ENCODE measurements at places on chromosomes 2 and 18.

DNA sequence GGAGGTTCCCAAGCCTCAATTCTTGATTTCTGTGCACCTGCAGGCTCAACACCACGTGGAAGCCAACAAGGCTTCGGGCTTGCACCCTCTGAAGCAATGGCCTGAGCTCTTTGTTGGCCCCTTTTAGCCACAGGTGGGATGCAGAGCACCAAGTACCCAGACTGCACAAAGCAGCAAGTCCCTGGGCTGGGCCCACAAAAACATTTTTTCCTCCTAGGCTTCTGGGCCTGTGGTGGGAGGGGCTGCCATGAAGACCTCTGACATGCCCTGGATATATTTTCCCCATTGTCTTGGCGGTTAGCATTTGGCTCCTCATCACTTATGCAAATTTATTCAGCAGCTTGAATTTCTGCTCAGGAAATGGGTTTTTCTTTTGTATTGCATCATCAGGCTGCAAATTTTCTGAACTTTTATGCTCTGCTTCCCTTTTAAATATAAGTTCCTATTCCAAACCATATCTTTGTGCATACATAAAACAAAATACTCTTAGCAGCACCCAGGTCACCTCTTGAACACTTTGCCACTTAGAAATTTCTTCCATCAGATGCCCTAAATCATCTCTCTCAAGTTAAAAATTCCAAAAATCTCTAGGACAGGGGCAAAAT is 9.0 kb upstream of the MATN3 start:
- no peak for DNase-seq

GRCh38 chr2:181627545-181627944 is 29.4 kb downstream of the CERKL start:
- DNase-seq, result no peak

GRCh38 chr2:237669628-237670392 is 42.4 kb downstream of the LRRFIP1 start:
- no peak for DNase-seq

DNA sequence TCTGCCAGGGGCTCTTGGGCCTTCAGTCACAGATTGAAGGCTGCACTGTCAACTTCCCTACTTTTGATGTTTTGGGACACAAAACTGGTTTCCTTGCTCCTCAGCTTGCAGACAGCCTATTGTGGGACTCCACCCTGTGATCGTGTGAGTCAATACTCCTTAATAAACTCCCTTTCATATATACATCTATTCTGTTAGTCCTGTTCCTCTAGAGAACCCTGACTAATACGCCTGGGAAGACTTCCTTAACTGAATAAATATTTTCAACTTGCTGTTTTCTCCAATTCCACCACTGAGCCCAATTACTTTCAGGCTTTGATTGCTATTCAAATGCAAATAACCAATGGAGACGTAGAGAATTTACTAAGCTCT is 61.4 kb upstream of the CCDC195 start:
- DNase-seq, result no peak

DNA sequence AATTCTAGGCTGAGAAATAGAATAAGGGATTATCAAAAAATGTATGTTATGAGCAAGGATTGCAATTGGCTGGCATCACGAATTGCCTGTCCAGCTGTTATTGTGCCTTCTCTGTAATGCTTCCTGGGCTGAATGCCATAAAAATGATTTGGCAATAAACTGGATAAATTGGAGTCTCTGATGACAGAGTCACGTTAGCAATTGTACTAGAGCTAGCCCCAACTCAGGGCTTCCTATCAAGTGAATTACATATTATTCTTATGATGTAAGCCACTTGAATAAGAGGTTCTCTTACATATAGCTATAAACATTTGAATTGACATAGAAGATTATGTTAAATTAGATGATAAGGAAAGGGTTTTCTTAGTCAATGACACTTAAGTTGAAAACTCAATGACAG is 607.5 kb upstream of the REG3G start:
- no peak for DNase-seq

- no peak for DNase-seq
Measured at GRCh38 chr2:81835321-81836000, 1530.9 kb upstream of the LRRTM1 start.

DNA sequence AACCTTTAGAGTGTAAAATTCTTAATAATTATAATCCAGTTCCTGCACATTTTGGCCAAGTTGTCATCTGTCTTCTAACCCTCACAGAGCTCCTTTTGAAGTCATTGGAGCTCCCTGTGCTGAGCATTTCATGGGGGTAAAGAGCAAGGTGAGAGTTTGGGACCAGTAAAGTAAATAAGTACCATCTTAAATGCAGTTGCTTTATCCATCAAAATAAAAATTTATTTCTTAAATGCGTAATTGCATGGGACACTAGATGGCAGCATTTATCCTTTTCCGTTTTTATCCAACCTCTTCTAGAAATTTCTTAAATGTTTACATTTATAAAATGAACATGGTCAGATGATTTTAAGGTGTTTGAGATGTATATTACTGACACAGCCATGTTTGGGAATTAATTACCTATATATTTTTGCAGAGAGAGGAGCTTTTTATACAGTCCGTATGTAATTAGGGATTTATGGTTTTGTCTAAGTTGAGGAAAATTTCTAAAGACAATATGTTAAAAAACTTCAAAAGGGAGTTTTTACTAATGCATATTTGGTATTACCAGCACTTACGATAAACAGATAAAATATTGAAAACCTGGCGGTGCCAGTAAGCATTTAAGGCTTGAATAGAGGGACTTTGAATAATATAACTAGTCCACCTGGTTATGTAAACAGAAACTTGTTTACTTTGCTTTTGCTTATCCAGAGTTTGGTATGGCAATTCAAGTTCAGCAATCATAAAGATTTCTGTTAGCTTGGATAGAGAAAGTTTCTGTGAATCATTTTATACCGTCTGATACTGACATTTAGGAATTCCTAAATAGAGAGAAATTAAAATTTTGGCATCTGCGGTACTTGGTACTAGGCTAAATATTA is 54.5 kb downstream of the ACSL3 start:
- no peak for DNase-seq

- DNase-seq, result no peak
Measured at GRCh38 chr2:112671801-112672200, 26.1 kb downstream of the SLC20A1 start.

- no peak for DNase-seq
Measured at GRCh38 chr18:62011416-62011815, 118.6 kb upstream of the RNF152 start.

GRCh38 chr2:113164215-113164929 is 9.4 kb upstream of the PSD4 start:
- no peak for DNase-seq

DNA sequence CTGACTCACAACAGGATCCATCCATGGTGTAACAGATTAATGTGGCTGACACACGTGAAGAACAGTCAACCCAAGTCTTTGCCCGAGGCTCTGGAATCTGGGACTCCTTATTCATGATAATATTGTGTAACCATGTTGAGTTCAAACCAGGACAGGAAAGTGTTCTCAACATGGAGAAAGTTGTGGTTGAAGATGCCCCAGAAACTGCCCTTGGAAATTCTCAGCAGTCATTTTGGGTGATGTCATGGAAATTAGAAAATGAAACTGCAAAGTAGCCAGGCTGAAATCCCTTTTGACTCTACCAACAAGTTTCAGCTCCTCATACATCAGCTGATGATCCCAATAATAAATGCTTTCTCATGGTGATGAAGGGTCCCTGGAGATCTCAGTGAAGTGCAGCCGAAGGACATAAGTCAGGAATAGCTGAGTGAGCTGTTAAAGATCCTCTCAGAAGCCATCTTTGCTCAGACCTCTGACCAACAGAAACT is 307.7 kb downstream of the TNS1 start:
- DNase-seq, result no peak

DNA sequence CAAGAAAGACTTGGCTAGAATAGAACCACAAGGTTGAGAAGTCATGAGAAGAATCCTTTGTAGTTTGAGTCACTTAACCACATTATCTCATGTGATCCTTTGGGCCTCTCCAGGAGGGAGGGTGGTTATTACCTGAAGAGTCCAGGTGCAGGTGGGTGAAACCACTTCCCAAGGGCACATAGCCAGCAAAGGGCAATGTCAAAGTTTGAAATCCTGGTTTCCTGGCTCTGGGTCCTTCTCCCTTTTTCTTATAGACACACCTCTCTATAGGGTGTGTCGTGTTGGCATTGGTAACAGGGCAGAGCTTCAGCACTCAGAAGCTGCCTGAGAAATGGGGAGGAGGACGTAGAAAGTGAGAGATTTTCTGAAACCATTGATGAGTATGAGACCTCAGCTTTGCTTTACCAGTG is 137.9 kb downstream of the MGAT5 start:
- DNase-seq, result no peak

GRCh38 chr2:226984750-226985582 is 149.1 kb downstream of the RHBDD1 start:
- no peak for DNase-seq

- no peak for DNase-seq
Measured at GRCh38 chr2:97840198-97840597, 126.8 kb downstream of the ZAP70 start.

GRCh38 chr2:78355967-78356366 is 669.5 kb upstream of the REG3G start:
- DNase-seq, result no peak

DNA sequence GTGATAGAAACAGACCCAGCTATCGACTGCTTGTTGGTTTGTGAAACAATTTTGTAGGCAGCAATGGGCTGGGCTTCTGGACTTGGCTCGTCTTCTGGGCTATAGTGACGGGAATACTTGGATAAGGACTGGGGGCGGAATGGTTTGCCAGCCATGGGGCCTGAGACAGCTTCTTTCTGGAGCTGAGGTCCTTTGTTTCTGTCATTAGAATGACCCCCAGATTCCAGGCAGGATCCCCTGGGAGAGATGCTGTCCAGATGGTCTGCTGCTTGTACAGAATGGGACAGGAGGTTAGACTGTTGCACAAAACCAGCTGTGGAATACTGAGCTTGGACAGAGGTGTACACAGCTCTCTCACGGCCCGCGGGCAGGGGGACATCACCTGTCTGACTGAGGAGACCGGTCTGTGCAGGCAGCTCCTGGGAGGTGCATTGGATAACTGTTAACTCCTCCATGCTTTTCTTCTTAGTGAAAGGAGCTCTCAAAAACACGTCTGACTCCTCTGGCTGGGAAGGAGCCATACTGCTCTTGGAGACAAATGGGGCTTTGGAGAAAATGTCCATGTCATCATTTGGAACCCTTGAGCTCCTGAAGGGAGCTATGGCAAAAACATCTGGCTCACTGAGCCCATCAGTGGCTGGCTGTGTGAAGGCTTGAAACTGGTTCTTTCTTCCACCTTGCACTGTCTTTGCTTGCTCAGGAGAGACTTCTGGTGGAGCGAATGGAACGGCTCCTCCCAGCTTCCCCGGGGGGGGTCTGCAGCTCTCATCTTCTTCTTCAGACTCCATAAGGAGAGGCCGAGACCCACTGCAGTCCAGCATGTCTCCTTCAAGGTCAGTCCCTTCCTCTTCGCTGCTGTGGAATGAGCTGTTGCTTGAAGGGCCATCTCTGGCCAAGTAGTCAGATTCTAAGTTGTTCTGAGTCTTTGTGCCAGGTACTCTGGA is 28.6 kb upstream of the NFU1 start:
- no peak for DNase-seq

- DNase-seq, result no peak
Measured at GRCh38 chr2:229679393-229680125, 34.8 kb downstream of the DNER start.

DNA sequence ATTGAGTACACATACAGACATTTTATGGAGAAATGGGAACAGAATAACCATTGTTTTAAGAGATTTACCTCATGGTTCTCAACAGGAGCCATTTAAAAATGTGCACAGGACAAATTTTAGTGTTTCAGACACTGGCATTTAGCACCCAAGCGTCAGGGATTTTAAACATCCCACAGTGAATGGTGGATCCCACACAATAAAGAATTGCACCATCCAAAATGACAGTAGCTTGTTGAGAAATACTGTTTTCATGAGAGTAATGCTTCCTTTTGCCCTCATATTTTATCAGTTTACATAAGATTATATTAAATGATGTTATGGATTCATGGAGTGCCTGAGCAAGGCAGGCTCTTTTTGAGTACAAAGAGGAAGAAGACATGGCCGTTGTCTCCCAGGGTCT is 54.0 kb downstream of the MFSD6 start:
- no peak for DNase-seq

GRCh38 chr2:110124939-110125691 is 9.5 kb upstream of the MALL start:
- no peak for DNase-seq

GRCh38 chr2:16050261-16050907 is 110.0 kb downstream of the MYCN start:
- DNase-seq, result no peak

DNA sequence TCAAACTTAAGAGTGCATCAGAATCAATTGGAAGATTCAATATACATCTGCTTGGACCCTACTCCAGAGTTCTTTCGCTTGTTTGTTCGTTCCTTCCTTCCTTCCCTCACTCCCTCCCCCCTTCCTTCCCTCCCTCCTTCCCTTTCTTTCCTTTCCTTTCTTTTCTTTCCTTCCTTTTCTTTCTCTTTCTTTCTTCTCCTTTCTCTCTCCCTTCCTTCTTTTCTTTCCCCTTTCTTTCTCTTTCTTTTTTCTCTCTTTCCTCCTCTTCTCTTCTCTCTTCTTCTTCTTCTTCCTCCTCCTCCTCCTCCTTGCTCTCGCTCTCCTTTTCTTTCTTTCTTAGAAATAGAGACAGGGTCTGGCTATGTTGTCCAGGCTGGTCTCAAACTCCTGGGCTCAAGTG is 45.9 kb downstream of the MTHFD2 start:
- DNase-seq, result no peak

Data from activated effector memory CD4-positive, alpha-beta T cell treated with Interleukin-2 at 50 U/mL for 16 hours (primary cell).